Right renal cortex interstitium (tissue), 3 donors: ENCODE measurements at places on chromosomes 1 and 21. TPM values are rescaled to one million over a fixed set of nuclear protein-coding genes. Genes with fewer than 3 reads are reported as not detected.
A peak's percentile ranks its signal among the peaks of the same experiment; 100 is the strongest.

Gene S100A7A
- polyA plus RNA-seq, result not detected

Gene KRTAP19-1
- not detected for polyA plus RNA-seq

Gene PFKFB2
- polyA plus RNA-seq, result 15.1 TPM

Gene HPCAL4
- polyA plus RNA-seq, result 0.92 TPM

- DNase-seq, result no peak
Observed at GRCh38 chr1:70146488-70146887, 58.9 kb downstream of the LRRC40 start.

Gene NR1I3
- polyA plus RNA-seq, result 4.1 TPM

Gene URB2
- 7.8 TPM for polyA plus RNA-seq

DNA sequence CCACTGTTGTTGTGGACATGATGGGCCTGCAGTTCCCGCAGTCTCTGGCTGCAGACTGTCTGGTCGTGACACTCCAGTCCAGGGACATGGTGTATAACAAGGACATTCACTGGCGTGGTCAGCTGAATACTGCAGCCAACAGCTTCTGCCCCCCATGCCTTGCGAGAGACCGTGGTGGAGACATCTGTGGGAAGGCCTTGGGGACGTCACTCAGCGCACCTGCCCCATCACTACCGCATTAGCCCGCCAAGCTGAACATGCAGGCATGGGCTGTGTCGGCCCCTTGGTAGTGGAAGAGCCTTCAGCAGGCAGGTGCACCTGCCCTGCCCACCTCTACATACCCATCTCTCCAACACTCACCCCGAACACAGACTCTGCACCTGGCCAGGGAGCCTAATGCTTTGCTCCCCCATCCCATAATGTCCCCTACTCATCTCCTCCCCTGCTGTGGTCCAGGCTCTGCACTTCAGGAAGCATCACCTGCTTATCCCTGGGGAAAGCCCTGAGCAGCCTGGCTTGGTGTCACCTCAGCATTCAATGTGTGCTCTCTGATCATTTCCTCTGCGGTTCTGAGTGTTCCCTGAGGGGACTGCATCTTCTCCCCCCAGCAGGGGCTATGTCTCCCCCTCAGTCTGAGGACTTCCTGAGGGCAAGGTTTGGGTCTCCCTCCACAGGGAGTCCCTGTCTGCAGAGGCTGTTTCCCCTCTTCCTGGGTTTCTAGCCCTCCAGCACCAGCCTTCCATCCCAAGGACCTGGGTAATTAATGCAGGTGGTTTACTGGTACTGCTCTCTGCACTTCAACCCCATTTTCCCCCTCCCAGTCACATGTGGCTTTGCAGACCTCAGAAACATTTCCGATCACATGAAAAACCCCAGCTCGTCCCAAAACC, 3.2 kb downstream of the PGLYRP4 start:
- DNase-seq, result no peak

Gene GDAP2
- 19.9 TPM for polyA plus RNA-seq

- peak; percentile 39 for DNase-seq
Observed at GRCh38 chr1:210232511-210233215, at the start of gene SERTAD4. Gene SERTAD4, plus strand, starts transcription at chr1:210232796. Its CDS starts 5,165 bp downstream, at chr1:210237961.

Gene PHGDH
- polyA plus RNA-seq, result 238 TPM

Gene TAS1R1
- polyA plus RNA-seq, result 0.08 TPM

- DNase-seq, result no peak
Observed at GRCh38 chr1:17301767-17302166, 6.2 kb upstream of the PADI4 start.

DNA sequence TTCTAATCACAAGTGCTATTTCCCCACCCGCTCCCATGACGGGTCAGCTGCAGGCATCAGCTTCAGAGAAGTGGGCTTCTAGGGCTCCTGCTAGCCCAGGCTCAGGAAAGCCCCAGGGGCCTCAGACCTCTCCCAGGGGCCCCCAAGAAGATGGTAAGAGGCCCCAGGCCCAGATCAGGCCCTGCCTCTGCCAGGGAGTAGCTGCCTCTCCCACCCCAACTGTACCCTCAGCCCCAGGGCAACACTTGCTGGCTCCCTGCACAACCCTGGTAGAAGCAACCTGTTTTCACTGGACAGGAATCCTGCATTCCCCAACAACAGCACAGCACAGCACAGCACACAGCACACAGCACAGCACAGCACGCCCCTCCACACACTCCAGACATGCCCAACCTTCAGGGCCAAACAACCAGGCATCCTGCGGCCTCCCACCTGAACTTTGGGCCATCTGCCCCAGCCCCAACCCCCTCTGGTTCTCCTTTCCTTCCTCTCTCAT, 6.5 kb downstream of the BLACAT1 start:
- no peak for DNase-seq

GRCh38 chr1:202588503-202589189, 121.6 kb downstream of the SYT2 start:
- DNase-seq, result no peak

DNA sequence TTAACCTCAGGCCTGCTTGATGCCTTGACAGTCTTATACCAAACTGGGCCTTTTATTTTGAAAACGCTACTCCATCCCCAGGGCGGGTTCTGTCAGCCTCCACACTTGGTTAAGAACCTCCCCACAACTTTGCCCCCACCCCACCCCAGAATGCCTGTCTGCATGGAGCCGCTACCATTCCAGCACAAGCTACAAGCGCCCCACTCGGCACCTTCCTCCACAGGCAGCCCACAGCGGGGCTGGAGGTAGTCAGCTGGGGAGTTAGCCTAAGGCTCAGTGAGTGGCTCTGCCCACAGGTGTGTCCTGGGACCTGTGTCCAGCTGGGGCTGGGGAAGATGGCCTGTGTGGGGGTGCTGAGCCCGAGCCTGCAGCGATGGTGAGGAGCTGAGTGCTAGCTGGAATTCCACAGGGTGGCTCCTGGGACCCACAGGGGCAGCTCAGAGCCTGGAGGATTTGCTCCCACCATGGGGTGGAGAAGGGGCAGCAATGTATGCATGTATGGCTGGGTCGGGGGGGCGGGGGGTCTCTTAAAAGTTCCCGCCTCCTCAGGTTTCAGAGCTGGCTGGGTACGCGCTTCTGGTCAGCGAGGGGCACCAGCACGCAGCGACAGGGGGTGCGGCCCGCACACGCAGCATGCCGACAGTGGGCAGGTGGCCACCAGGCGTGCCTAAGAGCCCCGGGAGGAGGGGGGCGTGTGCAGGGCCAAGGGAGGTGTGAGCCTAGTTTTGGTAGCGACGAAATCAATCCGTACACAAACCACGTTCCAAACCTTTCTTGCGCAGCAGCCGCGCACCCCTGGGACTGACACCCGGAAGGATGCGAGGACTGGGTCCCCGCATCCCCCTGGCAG, 917 bp downstream of the ETNK2 start:
- DNase-seq, result no peak

DNA sequence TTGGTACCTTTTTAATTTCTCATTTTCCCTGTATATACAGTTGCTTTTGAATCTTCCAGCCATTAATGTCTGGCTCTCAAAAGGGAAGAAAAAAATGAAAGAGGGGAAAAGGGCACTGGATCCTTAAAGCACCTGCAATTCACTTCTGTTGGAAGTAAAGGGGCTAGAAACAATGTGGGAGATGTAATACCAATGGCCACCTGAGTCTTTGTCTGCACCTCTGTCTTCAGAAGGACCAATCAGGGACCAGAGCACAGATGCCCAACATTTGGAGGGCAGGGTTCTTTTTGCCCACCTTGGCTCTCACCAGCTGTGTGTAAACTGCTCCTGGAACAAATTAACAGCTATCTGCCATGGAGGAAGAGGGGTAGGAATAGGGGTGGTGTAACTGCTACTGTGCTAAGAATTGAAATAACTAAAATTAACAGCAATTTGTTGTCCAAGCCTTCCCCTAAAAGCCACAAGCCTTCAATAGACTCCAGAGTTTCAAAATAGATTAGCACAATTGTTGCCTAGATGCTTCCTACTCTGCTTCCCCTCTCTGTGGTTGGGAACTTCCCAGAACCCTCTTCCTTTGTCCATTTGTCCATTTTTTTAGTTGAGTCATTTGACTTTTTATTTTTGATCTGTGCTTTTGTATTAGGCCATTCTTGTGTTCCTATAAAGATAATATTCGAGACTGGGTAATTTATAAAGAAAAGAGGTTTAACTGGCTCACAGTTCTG, 11.5 kb upstream of the LRRC8B start:
- no peak for DNase-seq

Gene CCT8
- polyA plus RNA-seq, result 268 TPM

- DNase-seq, result no peak
Observed at GRCh38 chr1:218361298-218362065, 16.3 kb downstream of the TGFB2 start.

Gene RAP1GAP
- 16.9 TPM for polyA plus RNA-seq

GRCh38 chr1:43671626-43672330, 21.8 kb downstream of the KDM4A start:
- DNase-seq, result no peak

GRCh38 chr1:35930593-35931445, at the start of gene AGO3:
Gene AGO3, plus strand, starts transcription at chr1:35931105. Its CDS starts 322 bp downstream, at chr1:35931427.
- DNase-seq, result peak; percentile 52

Gene CD5L
- polyA plus RNA-seq, result not detected

Gene SLC30A10
- 0.08 TPM for polyA plus RNA-seq
